WTC11 (cell line): ENCODE measurements at places on chromosomes 5 and 9. TPM values are rescaled to one million over a fixed set of nuclear protein-coding genes. Genes with fewer than 3 reads are reported as not detected.

DNA sequence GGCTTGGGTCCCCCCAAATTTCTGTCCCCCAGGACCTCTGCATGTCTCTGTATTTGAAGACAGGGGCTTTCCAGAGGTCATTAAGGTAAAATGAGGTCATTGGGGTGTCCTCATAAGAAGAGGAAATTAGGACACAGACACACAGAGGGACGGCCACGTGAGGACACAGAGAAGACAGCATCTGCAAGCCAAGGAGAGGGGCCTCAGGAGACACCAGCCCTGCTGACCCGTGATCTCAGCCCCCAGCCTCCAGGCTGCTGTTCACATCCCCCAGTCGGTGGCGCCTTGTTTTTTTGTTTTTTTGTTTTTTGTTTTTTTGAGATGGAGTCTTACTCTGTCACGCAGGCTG, 1.2 kb upstream of the CCDC183 start:
- peaks cover 35% of the 10 kb centered on the region for H3K27me3 ChIP-seq
- DNase-seq: no peak
- no peak overlapping the region for H3K27ac ChIP-seq
- H3K4me1 ChIP-seq: peaks cover 27% of the 10 kb centered on the region
- no peak overlapping the region for H3K4me3 ChIP-seq

GRCh38 chr5:143110591-143110990, 292.9 kb downstream of the NR3C1 start:
- peak overlapping the region; percentile 71; the same call in 1 of the 2 replicates for H3K27ac ChIP-seq
- DNase-seq: no peak
- H3K27me3 ChIP-seq: no peaks in the 10 kb centered on the region
- H3K4me3 ChIP-seq: no peak overlapping the region
- H3K36me3 ChIP-seq: no peaks in the 10 kb centered on the region

Gene SPINK7
- total RNA-seq: not detected in 3 replicates

DNA sequence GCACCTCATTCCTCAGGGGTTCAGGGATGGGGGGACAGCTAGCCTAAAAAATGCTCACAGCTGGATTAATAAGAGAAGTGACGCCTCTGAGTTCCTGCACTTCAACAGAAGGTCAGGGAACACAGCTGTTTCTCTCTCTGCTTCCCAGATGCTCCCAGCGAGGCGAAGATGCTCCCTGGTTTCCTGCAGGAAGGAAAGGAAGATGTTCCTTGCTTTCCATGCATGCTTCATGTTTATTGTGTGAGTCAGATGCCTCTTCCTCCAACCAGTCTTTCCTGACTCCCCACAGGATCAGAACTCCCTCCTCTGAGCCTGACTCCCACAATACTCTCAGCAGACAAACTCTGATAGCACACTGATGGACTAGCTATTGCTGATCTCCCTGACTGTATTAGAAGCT, 71.9 kb downstream of the MFAP3 start:
- H3K4me1 ChIP-seq: peaks cover 55% of the 10 kb centered on the region
- H3K27ac ChIP-seq: no peak overlapping the region
- DNase-seq: no peak

DNA sequence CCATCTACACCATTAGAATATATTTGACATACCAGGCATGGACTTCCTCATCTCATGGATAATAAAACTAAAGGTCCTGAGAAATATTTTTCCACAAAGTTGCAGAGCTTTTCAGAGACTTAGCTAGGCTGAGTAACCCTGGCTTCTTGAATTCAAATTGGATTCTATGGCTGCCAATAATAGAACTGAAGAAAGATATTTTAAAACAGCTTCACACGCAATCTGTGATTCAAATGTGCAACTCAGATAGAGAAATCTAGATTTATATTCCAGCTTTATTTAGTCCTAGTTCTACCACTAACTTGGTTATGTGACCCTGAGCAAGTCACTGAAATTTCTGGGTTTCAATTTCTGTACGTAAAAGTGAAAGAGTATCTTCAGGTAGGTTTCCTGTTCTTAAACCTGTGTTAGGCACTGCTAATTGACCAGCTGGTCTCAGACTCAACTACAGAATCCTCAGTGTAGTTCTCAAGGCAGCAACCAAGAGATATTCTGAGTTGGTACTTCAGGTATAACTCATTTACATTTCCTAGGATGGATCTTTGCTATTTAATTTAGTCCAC, 235.3 kb downstream of the GABRB2 start:
- no peaks in the 10 kb centered on the region for H3K4me1 ChIP-seq
- peaks cover 2% of the 10 kb centered on the region; the same call in 1 of the 2 replicates for H3K36me3 ChIP-seq
- no peak overlapping the region for H3K4me3 ChIP-seq
- no peaks in the 10 kb centered on the region for H3K27me3 ChIP-seq

DNA sequence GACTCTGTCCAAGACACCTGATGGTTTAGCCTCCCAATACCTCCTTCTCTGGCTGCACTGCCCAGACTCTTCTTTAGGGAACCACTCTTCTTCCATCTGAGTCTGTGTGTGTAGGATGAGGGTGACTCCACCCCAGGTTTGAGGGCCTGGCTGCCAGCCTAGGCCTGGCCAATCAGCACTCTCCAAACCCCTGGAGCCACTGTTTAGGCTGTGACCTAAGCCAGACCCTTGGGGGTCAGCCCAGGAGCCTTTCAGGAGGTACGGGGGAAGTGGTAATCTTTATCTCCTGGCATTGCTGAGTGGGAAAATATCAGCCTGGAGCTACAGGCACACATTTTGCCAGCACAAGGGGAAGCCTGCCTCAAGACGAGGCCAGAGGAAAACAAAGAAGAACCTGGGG, 6.2 kb upstream of the ERGIC1 start:
- H3K27ac ChIP-seq: no peak overlapping the region
- H3K4me3 ChIP-seq: no peak overlapping the region
- peaks cover 12% of the 10 kb centered on the region for H3K27me3 ChIP-seq
- no peaks in the 10 kb centered on the region for H3K36me3 ChIP-seq
- no peak for DNase-seq

- no peaks in the 10 kb centered on the region for H3K36me3 ChIP-seq
- no peak for DNase-seq
- H3K4me1 ChIP-seq: peaks cover 58% of the 10 kb centered on the region
- H3K27me3 ChIP-seq: peaks cover 98% of the 10 kb centered on the region
- H3K27ac ChIP-seq: no peak overlapping the region
These were observed 2.5 kb downstream of the PRDM6 start for GRCh38 chr5:123091298-123092222.

DNA sequence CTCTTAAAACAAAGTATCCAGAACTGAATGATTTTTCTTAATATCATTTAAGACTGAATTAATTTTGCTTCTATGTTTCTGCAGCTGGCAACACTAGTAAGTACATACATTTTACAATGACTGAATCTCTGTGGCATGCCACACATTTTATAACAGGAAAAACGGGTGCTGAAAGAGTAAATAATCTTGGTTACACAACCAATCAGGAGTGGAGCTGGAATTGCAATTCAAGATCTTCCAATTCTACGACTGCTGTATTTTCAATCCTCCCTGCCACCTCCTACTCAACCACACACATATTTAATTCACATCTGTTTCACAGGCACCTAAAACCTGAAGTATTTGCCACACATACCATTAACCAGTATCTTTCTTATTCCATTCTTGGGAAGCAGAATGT, 52.7 kb upstream of the NR5A1 start:
- H3K4me1 ChIP-seq: peaks cover 28% of the 10 kb centered on the region
- DNase-seq: no peak
- H3K27me3 ChIP-seq: no peaks in the 10 kb centered on the region

DNA sequence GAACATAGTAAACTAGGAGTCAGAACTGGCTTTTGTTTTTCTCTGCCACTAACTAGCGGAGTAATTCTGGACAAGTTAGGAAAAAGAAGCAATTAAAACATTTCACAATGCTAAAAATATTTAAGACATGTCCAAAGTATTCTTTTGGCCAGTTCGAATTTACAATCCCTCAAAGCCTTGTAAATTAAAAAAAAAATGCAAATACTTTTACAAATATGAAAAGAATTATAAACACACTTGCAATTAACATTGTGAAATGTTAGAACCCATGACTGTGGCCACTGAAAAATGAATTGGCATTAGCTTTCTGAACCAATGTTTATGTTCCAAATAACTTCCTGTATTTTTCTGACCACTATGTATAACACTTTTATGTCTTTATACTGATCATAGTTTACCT, 2.2 kb downstream of the RAD1 start:
- no peaks in the 10 kb centered on the region for H3K27me3 ChIP-seq
- peaks cover 25% of the 10 kb centered on the region for H3K4me1 ChIP-seq
- H3K36me3 ChIP-seq: peaks cover 39% of the 10 kb centered on the region
- no peak overlapping the region for H3K27ac ChIP-seq
- no peak overlapping the region for H3K4me3 ChIP-seq

Gene CER1
- total RNA-seq: 2.4 to 4.1 TPM (median 3.7 TPM) in 3 replicates

Gene GFPT2
- total RNA-seq: 124 to 138 TPM (median 136 TPM) in 3 replicates

DNA sequence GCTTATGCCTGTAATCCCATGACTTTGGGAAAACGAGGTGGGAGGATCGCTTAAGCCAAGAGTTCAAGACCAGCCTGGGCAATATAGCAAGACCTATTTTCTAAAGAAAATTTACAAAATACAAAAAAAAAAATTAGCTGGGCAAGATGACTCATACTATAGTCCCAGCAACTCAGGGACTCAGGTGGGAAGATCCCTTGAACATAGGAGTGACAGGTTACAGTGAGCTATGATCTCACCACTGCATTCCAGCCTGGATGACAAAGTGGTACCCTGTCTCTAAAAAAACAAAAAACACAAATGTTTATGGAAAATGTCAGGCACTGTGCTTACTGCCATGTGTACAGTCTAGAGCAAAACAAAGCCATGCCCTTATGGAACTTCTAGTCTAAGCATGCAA, 823.3 kb upstream of the DMAC1 start:
- H3K4me1 ChIP-seq: peaks cover 27% of the 10 kb centered on the region
- H3K27me3 ChIP-seq: no peaks in the 10 kb centered on the region
- DNase-seq: no peak
- no peaks in the 10 kb centered on the region for H3K36me3 ChIP-seq

DNA sequence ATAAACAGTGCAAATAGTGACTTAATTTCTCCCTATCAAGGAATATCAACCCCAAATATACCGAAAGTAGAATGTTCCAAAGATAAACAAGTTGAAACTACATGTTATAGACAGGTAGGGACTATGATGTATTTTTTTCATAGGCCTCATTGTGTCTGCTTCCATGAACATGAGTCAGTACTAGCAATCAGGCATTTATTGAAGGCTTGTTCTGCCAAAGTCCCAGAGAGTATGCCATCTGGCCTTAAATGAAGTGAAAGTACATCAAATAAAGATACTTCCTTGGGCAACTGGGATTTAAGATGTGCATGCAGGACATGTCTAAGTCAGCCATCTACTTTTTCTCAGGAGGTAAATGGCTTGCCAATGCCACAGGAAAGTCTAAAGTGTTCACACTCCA, 6.5 kb downstream of the GHR start:
- peaks cover 4% of the 10 kb centered on the region; the same call in 1 of the 2 replicates for H3K36me3 ChIP-seq
- DNase-seq: no peak
- H3K4me1 ChIP-seq: no peaks in the 10 kb centered on the region
- H3K4me3 ChIP-seq: no peak overlapping the region
- H3K27ac ChIP-seq: no peak overlapping the region
- no peaks in the 10 kb centered on the region for H3K27me3 ChIP-seq

GRCh38 chr9:28365020-28365640, 791.8 kb upstream of the C9orf72 start:
- no peaks in the 10 kb centered on the region for H3K27me3 ChIP-seq
- H3K4me1 ChIP-seq: peaks cover 16% of the 10 kb centered on the region
- H3K27ac ChIP-seq: peak overlapping the region; percentile 77; the same call in 1 of the 2 replicates
- H3K36me3 ChIP-seq: no peaks in the 10 kb centered on the region

GRCh38 chr5:147427521-147428401, 82.1 kb downstream of the DPYSL3 start:
- H3K4me3 ChIP-seq: no peak overlapping the region
- peaks cover 41% of the 10 kb centered on the region for H3K36me3 ChIP-seq
- peaks cover 39% of the 10 kb centered on the region for H3K4me1 ChIP-seq
- H3K27me3 ChIP-seq: no peaks in the 10 kb centered on the region

GRCh38 chr5:112097768-112098167, 321.3 kb downstream of the EPB41L4A start:
- no peak for DNase-seq
- H3K27me3 ChIP-seq: no peaks in the 10 kb centered on the region
- H3K4me3 ChIP-seq: no peak overlapping the region
- H3K27ac ChIP-seq: no peak overlapping the region

GRCh38 chr9:93774331-93775102, 180.6 kb downstream of the BARX1 start:
- no peak overlapping the region for H3K4me3 ChIP-seq
- H3K27ac ChIP-seq: no peak overlapping the region
- H3K36me3 ChIP-seq: no peaks in the 10 kb centered on the region
- H3K4me1 ChIP-seq: no peaks in the 10 kb centered on the region

GRCh38 chr5:55929020-55929799, 65.6 kb downstream of the IL6ST start:
- no peak overlapping the region for H3K27ac ChIP-seq
- no peaks in the 10 kb centered on the region for H3K36me3 ChIP-seq
- H3K4me1 ChIP-seq: no peaks in the 10 kb centered on the region
- H3K27me3 ChIP-seq: no peaks in the 10 kb centered on the region; the same call in 1 of the 2 replicates

DNA sequence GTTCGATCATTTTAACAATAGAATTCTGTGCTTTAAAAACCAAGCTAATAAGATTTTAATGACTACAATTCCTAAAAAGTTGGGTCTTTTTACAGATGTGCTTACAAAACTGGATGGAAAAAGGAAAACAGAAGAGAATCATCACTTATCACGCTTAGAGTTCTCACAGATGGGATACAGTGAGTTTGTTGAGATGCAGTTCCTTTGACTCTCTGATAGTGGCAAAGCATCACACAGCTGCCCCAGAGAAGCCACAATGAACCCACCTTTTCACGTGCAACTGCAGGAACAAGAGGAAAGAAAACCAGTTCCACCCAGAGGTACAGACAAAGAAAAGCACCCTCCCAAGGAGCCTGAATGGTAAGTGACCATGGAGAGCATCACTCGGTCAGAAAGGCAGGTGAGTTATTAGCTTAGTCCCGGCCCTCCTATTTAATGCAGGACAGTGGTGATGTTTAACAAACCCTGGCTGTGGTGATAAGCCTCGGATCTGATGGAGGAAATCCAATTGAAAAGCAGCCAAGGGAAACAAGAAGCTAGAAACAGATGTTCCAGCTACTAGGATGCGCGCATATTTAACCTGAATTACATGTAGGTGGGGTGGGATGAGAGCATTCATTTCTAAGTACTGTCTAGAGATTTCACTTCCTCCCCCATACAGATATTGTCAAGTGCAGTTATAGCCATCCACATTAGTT, 167.7 kb downstream of the TARS1 start:
- no peak overlapping the region for H3K27ac ChIP-seq
- no peaks in the 10 kb centered on the region; the same call in 1 of the 2 replicates for H3K36me3 ChIP-seq
- H3K4me1 ChIP-seq: no peaks in the 10 kb centered on the region
- H3K27me3 ChIP-seq: no peaks in the 10 kb centered on the region
- H3K4me3 ChIP-seq: no peak overlapping the region

GRCh38 chr5:62585751-62586150, 7.1 kb downstream of the LRRC70 start:
- H3K4me3 ChIP-seq: no peak overlapping the region
- peaks cover 3% of the 10 kb centered on the region; the same call in 1 of the 2 replicates for H3K4me1 ChIP-seq
- 0 out of 2 replicates have a peak, but pooled peaks cover 3% of the 10 kb centered on the region for H3K36me3 ChIP-seq
- DNase-seq: no peak
- no peaks in the 10 kb centered on the region for H3K27me3 ChIP-seq

Gene FBN2
- total RNA-seq: 47.1 to 56.7 TPM (median 48.0 TPM) in 3 replicates

GRCh38 chr9:7177383-7177782, 419.6 kb downstream of the KDM4C start:
- H3K27me3 ChIP-seq: no peaks in the 10 kb centered on the region
- no peak overlapping the region for H3K4me3 ChIP-seq
- no peak for DNase-seq
- no peak overlapping the region for H3K27ac ChIP-seq
- H3K36me3 ChIP-seq: peaks cover 24% of the 10 kb centered on the region
- H3K4me1 ChIP-seq: 0 out of 2 replicates have a peak, but pooled peaks cover 3% of the 10 kb centered on the region

- H3K27me3 ChIP-seq: peaks cover 3% of the 10 kb centered on the region; the same call in 1 of the 2 replicates
- no peaks in the 10 kb centered on the region for H3K36me3 ChIP-seq
- H3K4me1 ChIP-seq: peaks cover 7% of the 10 kb centered on the region
- DNase-seq: peak; percentile 69
- no peak overlapping the region for H3K27ac ChIP-seq
These were observed 25.8 kb upstream of the FRRS1L start for GRCh38 chr9:109192732-109193361.
